Muscle of leg (tissue), 16 donors: ENCODE measurements at places on chromosomes 1 and 21. TPM values are rescaled to one million over a fixed set of nuclear protein-coding genes. Genes with fewer than 3 reads are reported as not detected.

DNA sequence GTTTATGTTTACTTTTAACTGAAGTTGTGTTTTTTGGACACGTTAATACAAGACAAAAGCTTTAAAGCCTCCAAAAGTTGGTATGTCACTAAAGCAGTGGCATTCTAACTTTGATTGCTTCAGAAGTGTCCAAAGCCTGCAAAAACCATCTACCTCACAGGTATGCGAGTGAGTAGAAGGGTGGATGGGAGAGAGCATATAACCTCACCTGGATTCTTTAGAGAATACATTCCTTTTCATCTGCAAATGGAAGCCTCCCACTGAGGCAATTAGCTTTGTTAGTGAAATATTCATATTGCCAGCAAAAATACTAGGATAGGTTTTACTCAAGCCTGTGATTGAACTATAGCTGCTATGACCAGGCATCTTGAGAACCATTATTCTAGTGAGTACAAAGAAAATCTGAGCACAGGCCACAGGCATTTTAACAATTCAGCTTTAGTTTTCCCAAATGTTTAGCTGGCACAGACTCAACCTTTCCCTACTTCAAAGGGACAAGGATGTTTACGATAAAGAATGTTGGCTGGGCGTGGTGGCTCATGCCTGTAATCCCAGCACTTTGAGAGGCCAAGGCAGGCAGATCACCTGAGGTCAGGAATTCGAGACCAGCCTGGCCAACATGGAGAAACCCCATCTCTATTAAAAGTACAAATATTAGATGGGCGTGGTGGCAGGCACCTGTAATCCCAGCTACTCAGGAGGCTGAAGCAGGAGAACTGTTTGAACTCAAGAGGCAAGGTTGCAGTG, 39.7 kb downstream of the MAP3K21 start:
- DNase-seq = no peak

Gene CCDC27
- total RNA-seq = not detected

- DNase-seq = no peak
Observed at GRCh38 chr1:198086051-198086745, 70.6 kb upstream of the NEK7 start.

DNA sequence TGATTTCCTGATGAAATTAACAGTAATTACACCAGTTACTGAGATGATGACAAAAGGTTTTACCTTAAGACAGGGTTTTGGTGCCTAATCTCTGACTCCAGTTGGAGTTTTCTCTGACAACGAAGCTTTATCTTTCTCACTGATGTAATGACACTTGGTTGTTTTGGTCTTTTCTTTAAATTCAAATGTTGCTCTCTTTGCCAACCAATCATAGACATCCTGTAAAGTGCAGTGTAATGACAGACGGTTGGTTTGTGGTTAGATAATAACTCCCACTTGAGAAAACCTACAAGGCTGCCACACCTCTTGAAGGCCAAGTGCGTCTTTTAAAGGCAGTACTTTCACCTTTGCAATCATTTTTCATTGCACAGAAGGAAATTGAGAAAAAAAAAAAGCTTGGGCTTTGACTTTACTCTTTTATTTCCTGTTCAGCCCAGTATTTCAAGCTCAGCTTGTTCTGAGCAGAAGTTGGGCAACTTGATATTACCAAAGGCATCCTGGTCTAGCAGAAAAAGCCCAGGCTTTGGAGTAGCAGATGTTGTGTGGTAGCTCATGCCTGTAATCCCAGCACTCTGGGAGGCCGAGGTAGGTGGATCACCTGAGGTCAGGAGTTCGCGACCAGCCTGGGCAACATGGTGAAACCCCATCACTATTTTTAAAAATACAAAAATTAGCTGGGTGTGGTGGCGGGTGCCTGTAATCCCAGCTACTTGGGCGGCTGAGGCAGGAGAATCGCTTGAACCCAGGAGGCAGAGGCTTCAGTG, 14.9 kb downstream of the PDIK1L start:
- DNase-seq = no peak

DNA sequence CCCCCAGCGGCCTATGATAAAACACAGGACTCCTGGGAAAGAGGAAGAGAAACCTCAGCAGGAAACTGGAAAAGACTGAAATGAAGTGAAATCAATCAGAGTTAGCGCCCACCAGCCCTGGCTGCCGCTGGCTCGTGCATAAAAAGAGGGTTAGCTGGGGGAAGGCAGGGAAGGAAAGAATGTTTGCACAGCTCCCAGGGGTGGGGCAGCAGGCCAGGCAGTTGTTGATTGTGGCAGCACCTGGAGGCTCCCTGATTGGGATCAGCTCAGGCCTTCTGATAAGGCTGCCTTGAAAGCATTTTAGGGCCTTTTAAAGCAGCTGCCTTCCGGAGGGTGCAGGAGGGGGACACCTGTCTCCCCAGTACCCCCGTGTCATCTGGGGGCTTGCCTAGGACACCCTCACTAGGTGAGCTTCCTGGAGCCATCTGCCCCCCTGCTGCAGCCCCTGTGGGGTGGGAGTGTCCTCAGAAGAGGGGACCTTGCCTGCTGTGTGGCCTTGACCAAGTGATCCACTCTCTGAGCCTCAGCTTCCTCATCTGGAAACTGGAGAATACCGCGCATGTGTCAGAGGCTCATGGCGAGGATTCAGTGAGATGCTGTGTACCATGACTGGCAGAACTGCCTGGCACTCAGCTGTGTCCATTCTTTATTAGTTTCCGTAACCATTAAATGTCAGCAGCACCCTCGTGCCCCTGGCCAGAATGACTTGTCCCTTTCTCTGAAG, 6.6 kb downstream of the EPHB2 start:
- no peak for DNase-seq

GRCh38 chr21:44723177-44724131, 12.1 kb upstream of the TSPEAR start:
- DNase-seq = peak; percentile 47

Gene PCAT6
- total RNA-seq = 0.22 TPM

Gene MIA3
- total RNA-seq = 49.0 TPM

- no peak for DNase-seq
Observed at GRCh38 chr1:57072401-57073110, 106.7 kb upstream of the C8B start.

Gene IFI44L
- total RNA-seq = 2.6 TPM
